ENCODE measurements at places on chromosomes 16 and 17.

- no peak for DNase-seq
These were observed 391.7 kb downstream of the XYLT1 start for GRCh38 chr16:17078931-17079631.

DNA sequence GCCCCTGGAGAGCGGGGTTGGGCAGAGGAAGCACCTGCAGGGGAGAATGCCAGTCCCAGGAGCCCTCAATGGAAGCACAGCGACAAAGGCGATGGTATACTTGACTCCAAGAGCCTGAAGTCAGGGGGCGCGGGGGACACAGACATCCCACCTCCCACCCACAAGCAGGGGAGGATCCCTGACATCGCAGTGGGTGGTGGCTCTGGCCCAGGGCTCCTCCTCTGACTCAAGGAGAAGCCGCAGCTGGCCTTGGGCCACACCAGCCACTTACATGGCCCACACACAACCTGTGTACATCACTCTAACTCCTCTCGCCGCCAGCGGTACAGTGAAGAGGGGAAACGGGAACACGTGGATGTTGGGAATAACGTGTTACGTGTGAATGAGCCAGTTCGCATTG lies 44.3 kb downstream of the FZD2 start:
- no peak for DNase-seq

DNA sequence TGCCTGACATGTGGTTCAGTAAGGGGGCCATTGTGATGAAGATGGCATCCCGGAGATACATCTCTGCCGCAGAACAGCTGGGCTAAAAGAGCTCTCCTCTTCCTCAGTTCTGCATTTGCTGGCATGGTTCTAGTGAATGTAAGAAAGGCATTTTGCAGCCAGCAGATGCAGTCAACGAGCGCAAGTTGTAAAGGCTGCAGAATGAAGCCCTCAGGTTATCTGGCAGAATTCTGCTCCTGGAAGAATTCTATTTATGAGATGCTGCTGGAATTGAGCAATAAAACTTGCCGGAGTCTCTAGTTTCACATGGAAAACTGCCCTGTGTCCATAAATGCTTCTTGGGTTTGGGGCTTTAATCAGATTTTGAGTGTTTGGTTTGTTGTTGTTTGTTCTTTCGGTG lies 176.8 kb upstream of the HSBP1 start:
- no peak for DNase-seq

GRCh38 chr16:21685034-21685455 lies 21.3 kb downstream of the OTOA start:
- peak; percentile 73 for DNase-seq

GRCh38 chr17:688100-688989 lies 26.3 kb downstream of the VPS53 start:
- peak; percentile 21 for DNase-seq

DNA sequence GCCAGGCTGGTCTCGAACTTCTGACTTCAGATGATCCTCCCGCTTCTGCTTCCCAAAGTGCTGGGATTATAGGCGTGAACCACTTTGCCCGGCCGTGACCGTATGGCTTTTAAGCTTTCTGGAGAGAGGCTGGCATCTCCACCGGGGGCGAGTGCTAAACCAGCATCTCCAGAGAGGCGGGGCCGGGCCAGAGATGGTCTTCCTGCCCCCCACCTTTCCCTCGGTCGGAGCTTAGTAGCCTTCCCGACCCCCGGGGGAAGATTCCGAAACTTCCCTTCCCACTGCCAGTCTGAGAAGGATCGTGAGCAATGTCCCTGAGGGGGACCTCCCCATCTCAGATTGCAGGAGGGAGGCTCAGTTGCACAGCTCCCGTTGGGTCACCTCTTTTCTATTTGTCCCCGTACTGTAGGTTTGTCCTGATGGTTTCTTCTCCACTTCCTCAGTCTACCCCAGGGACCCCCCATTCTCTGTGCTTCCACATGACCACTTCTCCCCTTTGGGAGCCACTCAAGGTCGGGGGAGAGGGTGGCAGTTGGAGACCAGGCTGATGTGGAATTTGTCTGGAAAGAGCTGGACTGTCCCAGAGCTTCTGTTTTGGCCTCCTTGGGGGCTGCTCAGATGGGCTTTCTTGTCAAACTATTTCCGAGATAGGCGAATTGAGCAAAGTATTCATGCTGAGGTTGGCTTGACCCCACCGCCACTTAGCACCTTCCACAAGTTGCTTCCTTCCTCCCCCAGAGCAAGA lies 18.2 kb downstream of the IGF2BP1 start:
- DNase-seq, result no peak

DNA sequence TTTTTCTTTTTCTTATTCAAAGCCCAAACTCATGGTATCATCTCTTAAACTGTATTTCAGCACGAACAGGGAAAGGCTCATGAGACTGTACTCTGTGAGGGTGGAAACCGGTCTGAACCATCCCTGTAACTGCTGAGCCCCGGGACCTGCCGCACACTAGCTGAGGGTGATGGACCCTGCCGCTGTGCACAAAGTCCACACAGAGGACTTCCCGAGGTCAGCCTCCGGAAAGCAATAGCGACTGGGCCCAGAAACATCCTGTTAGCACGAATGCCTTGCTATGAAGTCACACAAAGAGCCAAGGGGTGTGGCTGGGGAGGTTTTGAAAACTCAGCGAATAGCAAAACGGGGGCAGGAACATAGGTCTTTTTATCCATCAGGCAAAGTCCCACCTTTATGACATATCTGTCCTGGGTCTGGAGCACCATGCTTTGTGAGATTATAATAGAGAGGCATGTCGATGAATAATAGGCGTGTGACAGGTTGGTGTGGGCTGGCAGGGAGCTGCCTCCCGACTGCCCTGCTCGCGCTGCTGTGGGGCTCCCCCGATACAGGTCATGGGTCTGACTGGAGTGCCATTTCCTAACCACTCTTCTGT lies 33.4 kb downstream of the CDK5R1 start:
- DNase-seq, result peak; percentile 48

Measured in ELF-1 (cell line).